ENCODE measurements at places on chromosomes 4 and X.

- DNase-seq = no peak
These were observed 230.9 kb upstream of the FAT1 start for GRCh38 chr4:186954509-186954908.

DNA sequence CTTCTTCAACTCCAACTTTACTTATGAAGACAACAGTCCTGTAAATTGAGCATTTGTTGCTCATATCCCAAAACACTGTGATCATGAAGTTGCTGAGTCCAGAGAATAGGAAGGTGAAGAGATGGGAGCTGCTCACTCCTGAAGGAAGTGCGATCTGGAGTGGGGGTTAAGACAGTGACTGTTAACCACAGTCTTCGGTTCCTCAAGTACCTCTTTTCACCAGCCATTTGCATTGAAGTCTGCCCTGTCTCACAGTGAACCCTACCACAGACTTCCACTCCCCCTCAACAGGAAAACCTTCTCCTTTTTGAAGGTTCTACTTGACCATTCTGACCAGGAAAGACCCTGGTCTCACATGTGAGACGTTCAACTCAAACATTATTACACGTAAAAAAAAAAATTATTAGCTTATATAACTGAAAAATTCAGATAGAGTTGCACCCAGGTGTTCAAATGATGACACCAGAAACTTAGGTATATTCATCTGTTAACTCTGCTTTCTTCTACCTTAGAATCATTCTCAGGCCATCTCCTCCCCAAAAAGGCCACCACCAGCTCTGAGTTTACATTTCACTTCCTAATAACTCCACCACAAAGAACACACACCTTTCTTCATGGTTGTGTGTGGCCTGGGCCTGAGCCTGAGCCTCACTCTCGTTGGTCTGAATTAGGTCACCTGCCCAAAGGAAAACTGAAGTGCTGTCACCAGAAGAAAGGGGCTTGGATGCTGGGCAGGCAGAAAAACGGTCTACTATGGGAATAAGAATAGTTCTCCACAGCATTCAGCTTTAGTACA, 199.2 kb downstream of the DCTD start:
- no peak for DNase-seq

- DNase-seq = no peak
These were observed 151.6 kb downstream of the LRBA start for GRCh38 chr4:150863456-150863855.

DNA sequence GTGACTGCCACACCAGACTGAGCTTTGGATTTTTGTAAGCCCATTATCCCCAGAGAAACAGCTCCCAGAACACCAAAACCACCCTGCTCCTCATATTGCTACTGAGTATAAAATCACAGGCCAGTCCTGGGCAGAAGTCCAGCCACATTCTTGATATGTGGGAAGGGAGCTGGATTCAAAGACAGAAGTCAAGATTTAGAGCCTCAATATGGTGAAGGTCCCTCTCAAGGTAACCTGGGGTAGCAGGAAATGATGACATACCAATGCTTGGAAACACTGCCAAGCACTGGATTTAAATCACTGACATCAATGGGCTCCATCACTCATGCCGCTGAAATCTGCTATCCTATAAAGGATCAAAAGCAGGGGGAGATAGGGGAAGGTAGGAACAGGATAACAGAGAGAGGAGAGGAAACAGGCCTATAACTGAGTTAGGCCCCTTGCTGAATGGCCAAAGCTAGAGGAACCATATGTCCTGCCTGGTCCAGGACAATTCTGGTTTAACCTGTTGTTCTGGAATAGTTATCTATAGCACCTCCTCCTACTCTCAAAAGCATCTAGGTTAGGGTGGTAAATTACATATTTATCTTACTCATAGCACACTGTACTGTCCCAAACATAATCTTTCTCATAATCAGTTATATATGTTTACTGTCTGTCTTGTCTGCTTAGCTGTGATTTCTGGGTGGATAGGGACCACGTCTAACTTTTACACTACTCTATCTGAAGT, 83.7 kb upstream of the NHS start:
- DNase-seq = no peak

DNA sequence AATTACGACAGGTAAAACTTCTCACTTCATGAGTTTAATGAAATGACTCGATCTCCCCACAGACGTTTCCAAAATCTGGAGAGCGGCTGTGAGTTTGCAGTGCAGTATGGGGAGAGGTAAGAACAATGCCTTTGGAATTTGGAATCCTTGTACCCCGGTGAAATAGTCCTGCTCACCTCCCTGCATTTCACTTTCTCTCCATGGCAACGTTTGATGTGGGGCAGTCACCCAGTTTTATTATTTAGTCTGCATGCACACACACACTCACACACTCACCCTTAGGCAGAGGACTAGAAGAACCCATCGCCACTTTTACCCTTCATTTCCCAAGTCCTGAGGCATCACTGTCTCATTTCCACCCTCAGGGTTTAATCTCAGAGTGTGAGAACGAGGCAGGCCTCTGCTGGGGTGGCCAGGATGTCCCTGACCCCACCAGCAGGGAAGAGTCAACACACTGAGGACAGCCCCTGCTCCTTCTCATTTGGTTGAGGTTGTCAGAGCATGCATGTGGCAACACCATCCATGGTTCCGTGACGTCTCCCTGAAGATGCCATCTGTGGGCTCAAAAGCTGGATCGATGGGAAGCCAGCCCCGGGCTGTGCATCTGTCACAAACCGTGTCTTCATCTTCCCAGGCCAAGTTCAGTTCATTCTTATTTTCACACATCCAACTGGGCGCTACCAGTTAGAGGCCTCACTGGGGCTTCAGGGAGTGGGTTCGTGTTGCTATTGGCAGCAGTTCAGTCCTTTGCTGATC, 119.8 kb upstream of the TRIM2 start:
- DNase-seq = no peak

- no peak for DNase-seq
These were observed 35.3 kb downstream of the HPGDS start for GRCh38 chr4:94307231-94307871.

GRCh38 chr4:164753873-164754488, at the start of gene SMIM31:
Gene SMIM31, plus strand, starts transcription at chr4:164754131. Its CDS starts 16,313 bp downstream, at chr4:164770444.
- no peak for DNase-seq

- DNase-seq = no peak
These were observed 117.2 kb downstream of the KDM6A start for GRCh38 chrX:44989995-44990770.

DNA sequence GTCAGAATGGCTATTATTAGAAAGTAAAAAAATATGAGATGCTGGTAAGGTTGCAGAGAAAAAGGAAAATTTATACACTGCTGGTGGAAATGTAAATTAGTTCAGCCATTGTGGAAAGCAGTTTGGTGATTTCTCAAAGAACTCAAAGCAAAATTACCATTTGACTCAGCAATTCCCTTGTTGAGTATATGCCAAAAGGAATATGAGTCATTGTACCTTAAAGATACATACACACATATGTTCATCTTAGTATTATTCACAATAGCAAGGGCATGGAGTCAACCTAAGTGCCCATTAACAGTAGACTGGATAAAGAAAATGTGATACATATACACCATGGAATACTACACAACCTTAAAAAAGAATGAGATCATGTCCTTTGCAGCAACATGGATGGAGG, 148.2 kb downstream of the COMMD8 start:
- DNase-seq = no peak

GRCh38 chr4:5374994-5375393, 323.7 kb downstream of the STK32B start:
- DNase-seq = no peak
